Fibroblast of upper back skin (primary cell): ENCODE measurements at places on chromosomes 1 and 21.

- DNase-seq, result peak; percentile 10
These were observed 228.9 kb downstream of the TNR start for GRCh38 chr1:175514387-175514953.

- DNase-seq, result no peak
These were observed 54.3 kb downstream of the ST6GALNAC5 start for GRCh38 chr1:76921590-76921989.

- DNase-seq, result no peak
These were observed 40.2 kb upstream of the MPZL1 start for GRCh38 chr1:167681451-167682098.

DNA sequence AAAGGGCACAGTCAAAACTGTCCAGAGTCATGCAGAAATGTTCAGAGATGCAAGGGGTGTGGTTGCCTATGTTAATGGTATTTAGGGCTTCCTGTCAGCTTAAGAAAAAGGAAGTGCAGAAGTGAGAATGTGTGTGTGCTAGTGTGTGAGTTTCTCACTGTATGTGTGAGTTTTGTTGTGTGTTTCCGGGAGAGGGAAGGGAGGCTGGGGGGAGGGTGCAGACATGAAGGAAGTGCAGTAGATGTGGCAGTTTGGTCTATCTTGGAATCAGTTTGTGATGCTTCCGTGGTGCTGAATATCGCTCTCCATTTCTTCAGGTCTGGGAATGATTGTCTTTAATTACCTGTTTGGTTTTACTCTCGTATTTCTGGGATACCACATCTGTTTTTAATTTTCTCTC, 16.5 kb upstream of the ATP6V1G3 start:
- DNase-seq, result peak; percentile 54

DNA sequence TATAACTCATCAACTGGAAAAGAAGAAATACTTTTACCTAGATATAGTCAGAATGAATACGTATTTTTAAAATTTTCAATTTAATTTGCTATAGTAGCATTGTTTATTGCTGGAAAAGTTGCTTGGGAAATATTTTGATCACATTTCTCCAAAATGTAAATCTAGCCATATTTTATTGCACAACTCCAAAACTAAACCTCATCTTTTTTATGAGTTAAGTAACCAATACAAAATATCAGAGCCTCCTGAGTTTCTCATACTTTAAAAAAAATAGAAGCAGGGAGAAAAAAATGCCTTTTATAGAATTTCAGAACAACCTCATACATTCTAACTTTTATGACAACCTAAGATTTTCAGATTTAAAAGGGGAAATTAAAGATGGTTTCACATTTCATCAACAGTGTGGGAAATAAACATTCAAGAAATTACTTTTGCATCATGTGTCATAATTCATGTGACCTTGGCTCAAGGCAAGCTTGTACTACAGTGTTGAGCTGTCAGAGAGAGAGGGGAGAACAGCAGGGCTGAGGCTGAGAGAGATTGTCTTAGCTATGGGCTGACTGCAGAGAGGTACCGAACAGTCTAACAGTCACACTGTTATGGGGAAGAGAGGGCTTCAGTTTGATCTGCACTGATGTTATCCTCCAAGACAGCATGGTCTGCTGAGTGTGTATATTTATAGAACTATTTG, 519.0 kb downstream of the LTN1 start:
- no peak for DNase-seq

DNA sequence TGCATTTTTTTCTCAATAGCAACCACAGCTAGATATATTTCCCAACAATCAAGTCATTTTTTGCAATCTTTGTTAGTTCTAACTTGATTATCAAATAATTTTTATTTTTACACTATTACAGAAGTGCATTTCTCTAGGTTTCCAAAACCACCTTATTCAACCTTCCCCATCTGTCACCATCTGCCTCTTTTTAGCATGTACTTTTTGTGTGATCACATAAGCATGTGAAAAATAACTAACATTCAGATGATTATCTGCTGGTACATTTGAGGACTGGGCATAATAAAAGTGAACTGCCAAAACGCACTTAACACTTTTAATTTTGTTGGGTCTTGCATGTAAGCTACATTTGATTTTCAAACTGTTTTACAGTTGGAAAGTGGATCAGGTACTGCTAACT, 291.5 kb downstream of the AKT3 start:
- no peak for DNase-seq

DNA sequence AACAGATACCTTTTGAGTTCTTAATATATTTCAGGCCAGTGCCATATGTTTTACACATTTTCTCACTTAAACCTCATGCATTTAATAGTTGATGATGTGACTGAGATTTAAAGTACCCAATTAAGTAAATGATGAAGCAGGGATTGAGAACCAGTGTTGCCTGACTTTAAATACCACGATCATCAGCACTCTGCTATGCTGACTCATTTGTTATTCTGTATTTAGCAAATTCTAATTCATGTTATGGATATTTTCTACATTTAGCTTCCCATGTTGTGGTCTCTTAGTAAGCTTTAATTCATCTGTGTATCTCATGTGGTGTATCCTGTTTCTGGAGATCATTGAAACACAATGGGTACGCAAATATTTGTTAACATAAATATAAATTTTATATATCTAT, 363.0 kb downstream of the PTBP2 start:
- DNase-seq, result peak; percentile 64

DNA sequence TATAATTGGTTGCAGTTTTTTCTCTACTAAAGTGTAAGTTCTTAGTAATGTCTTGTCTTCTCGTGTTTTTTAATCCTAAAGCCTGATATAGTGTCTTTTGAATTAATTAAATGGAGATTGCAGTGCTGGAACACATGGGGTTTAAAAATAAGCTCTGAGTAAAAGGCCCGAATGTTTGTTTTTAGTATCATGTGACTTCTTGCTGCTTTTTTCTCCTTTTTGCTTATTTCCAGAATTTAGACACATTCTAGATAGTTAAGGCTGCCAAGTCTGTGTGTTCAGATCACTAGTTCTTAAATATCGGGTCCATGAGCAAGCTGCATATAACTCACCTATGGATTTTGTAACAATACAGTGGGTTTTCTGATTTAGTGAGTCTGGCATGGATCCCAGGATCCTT, 27.5 kb downstream of the KCTD3 start:
- DNase-seq, result peak; percentile 20

DNA sequence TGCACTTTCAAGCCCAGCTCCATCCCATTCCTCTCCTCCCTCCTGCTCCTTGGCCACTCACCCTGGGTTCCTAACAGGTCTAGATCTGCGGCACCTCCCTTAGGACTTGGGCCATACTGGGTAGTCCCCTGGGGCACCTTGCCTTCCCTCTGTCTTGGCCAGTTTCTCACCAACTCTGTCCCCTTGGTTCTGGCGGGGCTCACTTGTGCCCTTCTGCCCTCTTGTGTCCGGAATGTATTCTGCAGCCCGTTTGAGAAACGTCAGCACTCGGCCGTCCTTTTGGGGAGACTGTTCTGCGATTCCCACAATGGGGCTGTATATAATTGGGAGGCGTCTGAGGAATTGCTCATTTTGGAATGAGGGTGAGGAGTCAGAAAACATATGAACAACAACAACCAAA, 162.4 kb downstream of the ZSCAN20 start:
- DNase-seq, result peak; percentile 39

GRCh38 chr1:42933060-42933586, 25.5 kb downstream of the SLC2A1 start:
- DNase-seq, result no peak

DNA sequence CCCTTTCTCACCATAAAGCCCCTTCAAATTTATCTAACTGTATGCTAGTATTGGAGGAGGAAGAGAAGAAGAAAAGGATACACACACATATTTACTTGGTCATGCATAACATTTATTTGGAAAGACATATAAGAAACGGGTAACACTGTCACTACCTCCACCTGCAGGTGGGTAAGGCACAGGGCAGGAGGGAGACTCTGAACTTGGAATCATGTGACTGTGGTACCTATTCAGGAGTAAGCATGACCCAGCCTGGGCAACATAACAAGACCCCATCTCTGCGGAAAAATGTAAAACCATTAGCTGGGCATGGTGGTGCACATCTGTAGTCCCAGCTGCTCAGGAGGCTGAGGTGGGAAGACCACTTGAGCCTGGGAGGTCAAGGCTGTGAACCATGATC, 1.4 kb upstream of the PADI6 start:
- no peak for DNase-seq

- DNase-seq, result no peak
These were observed 30.5 kb upstream of the SOAT1 start for GRCh38 chr1:179263121-179263520.

DNA sequence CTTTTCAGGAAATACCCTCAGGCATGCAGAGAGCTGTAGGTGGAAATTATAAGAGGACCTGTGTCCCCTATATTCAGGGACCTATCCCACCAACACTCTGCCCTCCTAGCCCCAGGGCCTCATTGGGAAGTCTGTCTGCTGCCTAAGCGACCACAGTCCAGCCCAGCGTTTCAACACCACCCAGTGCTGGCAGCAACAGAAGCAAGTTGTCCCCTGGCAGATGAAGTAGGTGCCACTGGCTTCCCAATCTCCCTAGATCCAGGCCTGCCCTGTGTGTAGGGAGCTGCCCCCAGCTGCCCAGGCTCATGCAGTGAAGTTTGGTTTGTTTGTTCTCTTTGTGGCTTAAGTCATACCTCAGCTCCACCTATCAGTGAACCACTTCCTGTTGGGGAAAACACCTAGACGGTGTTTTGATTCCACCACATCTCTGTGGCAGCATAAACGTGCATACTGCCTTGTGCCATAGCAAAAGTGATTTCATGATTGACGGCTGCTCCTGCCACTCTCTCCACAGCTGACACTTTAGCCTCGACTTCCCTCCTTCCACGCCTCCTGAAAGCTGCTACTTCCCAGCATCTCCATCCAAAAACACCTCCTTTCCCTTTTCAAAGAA, 8.1 kb upstream of the LEFTY1 start:
- no peak for DNase-seq

GRCh38 chr1:27591622-27592021, 12.3 kb downstream of the AHDC1 start:
- peak; percentile 62 for DNase-seq

- peak; percentile 61 for DNase-seq
These were observed 32.3 kb downstream of the HHAT start for GRCh38 chr1:210360852-210361477.

DNA sequence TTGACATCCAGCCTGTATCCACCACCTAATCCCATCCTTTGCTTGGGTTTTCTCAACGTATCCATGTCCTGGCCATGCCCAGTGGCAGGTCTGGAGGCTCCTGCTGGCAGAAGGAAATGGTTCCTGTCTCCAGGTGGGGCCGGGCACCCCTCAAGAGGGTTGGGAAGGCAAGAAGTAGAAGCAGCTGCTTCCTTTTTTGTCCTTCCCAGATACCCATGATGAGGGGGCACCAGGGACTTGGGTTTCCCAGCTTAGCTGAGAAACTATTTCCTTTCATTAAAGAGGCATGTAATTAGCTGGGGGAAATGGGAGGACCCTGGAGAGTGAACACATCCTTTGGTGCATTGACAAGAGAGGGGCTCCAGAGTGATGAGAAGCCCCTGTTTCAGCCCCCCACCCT, 21.1 kb upstream of the SLC45A3 start:
- no peak for DNase-seq

GRCh38 chr1:150320667-150320978, 710 bp upstream of the PRPF3 start:
- DNase-seq, result no peak

- no peak for DNase-seq
These were observed 84.1 kb downstream of the DMRTB1 start for GRCh38 chr1:53543130-53543777.

GRCh38 chr1:78483903-78484302, 6.9 kb upstream of the PTGFR start:
- DNase-seq, result peak; percentile 75

GRCh38 chr1:11391886-11392285, 87.1 kb upstream of the DISP3 start:
- DNase-seq, result no peak

DNA sequence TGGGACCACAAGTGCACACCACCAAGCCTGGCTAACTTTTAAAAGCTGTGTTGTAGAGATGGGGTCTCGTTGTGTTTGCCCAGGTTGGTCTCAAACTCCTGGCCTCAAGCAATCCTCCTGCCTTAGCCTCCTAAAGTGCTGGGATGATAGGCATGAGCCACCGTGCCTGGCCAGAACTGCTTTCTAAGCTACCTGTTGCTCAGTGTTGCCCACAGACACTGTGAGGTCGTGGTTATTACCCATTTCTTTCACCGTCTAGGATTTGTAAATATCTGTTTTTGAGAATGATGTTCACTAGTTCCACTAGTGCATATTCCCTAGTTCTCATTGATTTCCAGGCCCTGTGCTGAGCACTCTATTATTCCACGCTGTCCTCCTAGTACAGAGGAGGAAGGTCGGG, 51.4 kb upstream of the FAM89A start:
- no peak for DNase-seq

DNA sequence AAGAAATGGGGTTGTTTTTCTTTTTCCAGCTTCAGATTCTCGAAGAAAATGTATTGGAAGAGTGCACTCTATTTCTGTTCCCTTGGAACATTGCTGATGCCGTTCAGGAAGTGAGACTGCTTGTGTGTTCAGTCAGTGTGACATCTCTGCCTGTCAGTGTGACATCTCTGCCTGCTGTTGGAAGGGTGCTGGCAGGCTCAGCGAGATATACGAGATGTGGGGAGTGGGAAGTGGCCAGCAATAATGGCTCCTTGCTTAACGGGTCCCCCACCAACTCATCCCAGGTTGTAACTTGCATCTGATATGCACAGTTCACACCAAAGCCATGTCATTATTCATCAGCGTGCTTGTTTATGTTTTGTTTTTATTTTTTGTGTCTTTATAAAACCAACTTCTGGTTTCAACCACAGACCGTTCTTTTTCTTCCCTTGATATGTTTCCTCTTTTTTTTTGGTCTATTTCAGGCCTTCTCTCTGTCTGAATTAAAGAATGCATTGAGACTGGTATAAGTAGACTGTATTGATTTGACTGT, 145.4 kb downstream of the GALNT2 start:
- DNase-seq, result no peak

DNA sequence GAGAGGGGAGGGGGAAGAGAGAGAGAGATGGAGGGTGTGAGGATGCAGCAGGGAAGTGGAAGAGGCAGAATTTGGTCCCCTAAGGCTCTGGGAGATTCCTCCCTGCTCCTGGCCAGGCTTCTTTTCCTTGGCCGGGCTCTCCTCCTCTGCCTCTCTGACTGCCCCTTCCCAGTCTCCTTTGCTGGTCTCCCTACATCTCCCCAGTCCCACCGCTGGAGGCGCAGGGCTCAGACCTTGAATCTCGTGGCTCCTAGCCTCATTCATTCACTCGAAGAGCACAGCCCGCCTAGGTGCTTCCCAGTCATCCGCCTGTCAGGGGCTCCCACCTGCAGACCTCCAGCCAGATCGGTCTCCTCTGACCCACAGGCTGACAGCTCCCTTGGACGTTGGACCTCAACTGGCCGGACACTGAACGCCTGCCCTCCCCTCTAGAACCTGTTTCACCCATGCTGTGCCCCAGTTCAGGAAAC, 76.5 kb downstream of the VWA5B1 start:
- DNase-seq, result peak; percentile 32
